Activated CD4-positive, alpha-beta T cell treated with anti-CD3 and anti-CD28 coated beads for 36 hours (primary cell): ENCODE measurements at places on chromosomes 3 and 15.

GRCh38 chr3:48619541-48620524 is 1.7 kb downstream of the TMEM89 start:
- no peak for DNase-seq

DNA sequence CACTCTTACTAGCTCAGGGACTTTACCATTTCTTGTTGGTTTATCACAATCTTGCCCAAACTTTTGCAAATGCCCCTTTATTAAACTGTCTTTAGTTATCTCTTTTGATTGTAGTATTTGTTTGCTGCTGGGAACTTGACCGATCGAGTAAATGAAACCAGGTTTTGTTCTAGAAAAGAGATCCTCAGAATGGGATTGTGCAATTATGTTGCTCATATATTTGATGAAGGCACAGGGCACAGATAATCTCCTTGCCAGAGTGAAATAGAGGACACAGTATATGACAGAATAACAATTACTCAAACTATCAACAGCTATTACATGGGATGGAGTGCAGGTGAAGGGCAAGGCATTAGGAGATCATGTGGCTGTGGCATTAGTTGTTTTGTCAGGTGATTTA is 216.6 kb upstream of the RASGRP1 start:
- no peak for DNase-seq

DNA sequence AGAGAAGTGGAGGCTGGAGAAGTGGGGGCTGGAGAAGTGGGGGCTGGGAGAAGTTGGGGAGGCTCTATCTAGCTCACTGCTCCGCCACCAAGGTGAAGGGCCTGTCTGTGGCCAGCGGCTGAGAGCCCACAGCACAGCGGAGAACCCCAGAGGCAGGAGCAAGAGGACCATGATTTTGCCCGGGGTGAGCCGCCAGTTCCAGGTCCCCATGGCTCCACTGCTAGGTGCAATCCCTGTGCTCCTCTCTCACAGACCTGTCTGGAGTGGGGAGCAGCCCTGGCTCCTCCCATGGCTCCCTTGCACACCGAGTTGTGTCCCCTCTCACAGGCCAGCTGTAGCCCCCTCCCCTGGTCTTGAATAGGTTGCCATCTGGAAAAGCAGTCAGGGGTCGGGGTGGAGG is 4.7 kb upstream of the NRROS start:
- no peak for DNase-seq

- DNase-seq: no peak
These were observed 125.1 kb upstream of the CTDSPL start for GRCh38 chr3:37736624-37737023.

DNA sequence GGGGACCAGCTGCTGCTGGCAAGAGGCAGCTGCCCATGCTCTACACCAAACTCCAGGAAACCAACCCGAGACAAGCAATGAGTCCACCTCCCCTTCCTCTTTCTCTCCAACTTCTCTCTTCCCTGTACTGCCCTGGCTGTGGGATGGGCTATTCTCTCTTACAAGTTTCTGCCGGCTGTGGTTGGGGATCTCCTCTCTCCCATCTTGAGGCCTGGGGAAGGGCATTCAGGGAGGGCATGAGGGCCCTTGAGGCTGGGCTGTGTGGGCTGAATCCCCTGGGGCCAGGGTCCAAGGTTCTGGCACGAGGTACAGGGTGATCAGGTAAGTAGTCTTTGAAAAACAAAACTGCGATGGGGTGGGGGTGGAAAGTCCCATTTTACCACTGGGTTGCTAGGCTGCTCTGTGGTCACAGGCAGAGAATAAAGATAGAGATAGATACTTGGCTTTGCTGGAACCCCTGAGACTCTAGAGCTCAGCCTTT is 32.3 kb upstream of the CTSH start:
- no peak for DNase-seq

DNA sequence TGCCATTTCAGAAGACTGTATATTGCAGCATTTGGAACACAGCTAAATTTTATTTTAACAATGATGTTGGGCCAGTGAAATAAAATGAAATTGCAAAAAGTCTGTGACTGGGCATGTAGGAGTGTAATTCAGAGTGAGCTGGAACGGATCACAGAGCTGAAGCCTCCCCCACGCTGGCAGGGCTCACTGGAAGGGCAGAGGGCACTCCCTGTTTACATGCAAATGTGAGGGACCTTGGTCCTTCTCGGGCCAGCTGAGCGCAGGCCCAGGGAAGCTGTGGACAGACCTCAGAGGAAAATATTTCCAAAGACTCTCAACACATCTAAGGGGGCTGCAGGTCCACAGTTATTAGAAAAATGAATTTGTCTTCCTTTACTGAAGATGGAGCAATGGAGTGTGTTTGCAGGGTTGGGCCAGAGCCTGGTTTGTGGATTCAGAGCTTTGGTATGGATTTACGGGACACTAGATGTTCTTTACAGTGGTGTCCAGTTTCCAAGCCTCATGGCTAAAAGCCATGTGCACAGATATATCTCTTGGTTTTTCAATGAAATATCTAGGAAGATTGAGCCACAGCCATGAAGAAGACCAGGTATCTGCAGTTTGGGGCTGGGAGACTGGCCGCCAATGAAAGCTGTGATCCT is 32.0 kb downstream of the TRPM1 start:
- no peak for DNase-seq

DNA sequence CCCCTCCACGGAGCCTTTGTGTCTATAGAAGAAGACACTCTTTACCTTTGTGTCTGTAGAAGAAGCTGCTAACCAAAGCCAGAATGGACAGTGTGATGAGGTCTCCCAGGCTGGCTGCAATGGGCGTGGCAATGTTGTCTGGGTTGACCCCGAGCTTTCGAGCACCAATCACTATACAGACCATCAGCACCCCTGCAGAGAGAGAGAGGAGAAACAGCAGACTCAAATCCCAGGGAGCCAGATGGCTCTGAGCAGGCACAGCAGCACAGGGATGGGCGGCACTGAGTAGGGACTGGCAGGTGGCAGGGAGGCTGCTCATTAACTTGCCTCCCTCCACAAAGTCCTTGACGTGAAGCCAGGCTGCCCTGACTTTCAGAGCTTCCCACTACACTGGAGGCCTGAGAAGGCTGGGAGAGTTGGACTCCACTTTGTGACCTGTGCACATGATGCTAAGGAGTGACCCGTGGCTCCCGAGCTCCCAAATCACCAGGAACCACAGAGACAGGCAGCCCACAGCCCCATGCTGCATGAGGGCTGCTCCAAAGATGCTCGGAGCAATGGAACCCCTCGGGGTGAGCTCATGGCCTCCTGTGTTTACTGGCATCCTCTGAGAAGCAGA is 53.9 kb downstream of the ROPN1B start:
- no peak for DNase-seq

- no peak for DNase-seq
These were observed 268.7 kb downstream of the TBC1D5 start for GRCh38 chr3:17473761-17474160.

DNA sequence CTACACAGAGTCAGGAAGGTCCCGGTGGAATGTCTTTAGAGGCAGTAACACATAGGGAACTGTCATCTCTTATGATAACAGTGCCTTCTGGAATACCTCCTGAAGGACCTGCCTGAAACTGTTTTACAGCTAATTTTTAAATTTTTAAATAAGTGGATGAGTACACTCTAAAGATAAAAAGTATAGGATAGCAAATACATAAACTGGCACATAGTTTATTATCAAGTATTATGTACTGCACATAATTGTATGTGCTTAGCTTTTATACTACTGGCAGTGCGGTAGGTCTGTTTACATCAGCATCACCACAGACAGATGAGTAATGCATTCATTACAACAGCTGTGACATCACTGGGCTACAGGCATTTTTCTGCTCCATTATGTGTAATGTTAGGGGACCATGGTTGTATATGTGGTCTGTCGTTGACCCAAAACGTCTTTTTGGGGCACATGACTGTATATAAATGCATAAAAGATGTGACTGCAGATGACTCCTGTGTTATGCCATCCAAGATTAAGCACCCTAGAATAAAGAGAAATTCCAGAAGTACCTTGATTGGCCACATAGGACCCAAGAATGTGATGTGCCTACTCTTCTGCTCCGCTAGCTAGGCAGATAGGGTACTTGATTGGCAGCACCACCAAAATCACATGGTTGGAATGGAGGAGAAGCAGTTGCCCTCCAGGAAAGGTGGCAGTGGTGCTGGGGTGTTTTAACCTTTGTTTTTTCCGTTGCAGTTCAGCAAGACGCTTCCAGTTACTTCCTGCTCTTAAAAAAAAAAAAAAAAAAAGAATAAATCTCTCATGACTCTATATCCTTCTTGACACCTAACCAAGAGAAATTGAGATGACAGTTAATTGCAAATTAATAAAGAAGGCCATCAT is 3.3 kb downstream of the VPS8 start:
- DNase-seq: peak; percentile 41

DNA sequence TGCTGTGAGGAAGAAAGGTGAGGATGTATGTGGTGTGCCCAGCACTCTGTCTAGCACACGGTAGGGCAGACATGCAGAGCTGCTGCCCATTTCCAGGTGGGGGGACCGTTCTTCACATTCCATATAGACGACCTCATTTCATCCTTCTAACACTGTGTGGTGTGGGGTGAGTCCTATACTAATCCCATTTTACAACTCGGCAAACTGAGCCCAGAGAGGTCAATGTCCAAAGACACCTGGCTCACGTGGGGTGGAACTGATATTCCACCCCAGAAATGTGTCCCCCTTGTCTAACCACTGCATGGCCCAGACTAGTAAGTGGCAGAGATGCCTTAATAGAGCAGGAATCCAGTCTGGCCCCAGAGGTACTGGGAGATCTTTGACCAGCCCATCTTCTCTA is 119.2 kb downstream of the FBLN2 start:
- no peak for DNase-seq

DNA sequence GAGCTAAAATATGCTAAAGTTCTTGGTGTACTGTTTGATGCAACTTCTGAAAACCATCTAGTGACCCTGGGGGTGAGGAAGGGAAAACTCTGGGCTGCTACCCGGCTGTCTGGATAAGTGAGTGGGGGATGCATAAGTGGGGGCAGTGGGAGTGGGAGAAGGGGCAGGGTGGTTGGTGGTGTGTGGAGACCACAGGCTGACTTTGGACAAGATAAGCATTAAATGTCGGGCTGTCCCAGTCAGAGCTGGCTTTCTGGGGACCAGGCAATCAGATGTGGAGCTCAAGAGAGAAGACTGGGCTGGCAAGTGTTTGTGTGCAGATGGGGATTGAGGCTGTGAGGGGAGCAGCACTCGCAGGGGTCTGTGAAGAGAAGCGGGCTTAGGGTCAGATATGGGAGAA is 11.0 kb upstream of the XIRP1 start:
- DNase-seq: no peak

- peak; percentile 17 for DNase-seq
These were observed 13.6 kb upstream of the GATM start for GRCh38 chr15:45391746-45392583.

GRCh38 chr3:62604298-62604697 is 230.9 kb upstream of the FEZF2 start:
- no peak for DNase-seq

DNA sequence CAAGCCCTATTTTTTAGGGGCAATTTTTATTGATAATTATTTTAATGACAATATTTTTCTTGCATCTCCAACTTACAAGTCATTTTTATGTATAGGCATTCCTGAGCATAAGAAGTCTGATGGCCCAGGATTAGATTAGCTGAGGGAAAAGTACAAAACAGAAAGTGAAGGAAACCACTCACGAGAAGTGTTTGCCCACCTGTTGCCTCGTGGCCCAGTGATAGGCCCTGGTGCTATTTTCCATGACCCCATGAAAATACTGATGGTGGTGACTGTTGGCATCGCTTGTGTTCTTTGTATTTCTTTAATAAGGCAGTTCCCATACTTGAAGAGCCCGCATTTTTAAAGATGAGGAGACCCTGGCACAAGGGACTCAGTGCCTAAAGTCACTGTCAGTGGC is 7.9 kb upstream of the LMCD1 start:
- no peak for DNase-seq

- DNase-seq: no peak
These were observed 75.9 kb upstream of the RASGRF1 start for GRCh38 chr15:79166311-79166955.

GRCh38 chr3:190073264-190074008 is 47.3 kb downstream of the P3H2 start:
- no peak for DNase-seq

DNA sequence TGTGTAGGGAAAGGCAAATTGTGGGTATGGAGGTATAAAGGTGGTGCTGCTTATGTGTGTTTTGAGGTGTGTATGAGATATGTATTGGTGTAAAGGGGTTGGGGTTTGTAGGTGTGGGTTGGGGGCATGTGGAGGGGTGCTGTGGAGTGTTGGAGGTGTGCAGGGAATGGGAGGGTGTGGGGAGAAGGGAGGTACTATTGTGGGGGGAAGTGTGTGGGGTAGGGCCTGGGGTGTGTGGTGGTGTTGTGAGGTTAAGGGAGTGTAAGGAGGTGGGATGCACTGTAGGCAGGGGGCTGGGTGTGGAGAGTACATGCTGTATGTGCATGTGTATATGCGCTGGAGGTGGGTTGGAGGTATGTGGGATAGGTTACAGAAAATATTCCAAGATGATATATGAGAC is 15.7 kb downstream of the CCDC12 start:
- no peak for DNase-seq

GRCh38 chr3:177337541-177338331 is 140.5 kb upstream of the TBL1XR1 start:
- DNase-seq: peak; percentile 89

GRCh38 chr3:151879679-151880415 is 6.4 kb downstream of the SUCNR1 start:
- no peak for DNase-seq

GRCh38 chr3:127760361-127760760 is 62.0 kb downstream of the MGLL start:
- DNase-seq: no peak

GRCh38 chr3:134332344-134332743 is 41.9 kb downstream of the AMOTL2 start:
- DNase-seq: no peak

GRCh38 chr3:79230266-79230665 is 537.5 kb downstream of the ROBO1 start:
- no peak for DNase-seq

DNA sequence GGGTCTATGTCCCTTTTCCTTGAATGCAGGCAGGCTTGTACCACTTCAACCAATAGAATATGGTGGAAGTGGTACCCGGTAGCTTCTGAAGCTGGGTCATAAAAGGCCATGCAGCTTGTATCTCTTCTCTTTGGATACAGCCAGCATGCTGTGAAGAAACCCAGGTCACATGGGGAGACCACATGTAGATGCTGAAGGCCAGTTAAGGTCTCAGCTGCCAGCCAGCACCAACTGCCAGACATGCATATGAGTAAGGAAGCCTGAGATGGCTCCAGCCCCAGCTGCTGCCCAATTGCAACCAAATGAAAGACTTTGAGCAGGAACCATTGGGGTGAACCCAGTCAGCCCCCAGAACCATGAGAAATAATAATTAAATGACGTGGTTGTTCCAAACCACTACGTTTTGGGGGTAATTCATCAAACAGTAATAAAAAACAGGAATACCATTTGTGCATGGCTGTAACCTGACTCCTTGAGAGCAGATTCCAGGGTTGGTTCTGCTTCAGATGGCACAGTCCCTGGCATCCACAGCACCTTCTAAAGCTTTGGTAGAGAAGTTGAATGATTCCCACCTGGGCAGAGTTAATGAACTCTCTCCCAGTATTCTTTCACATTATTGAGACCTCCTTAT is 3.8 kb downstream of the RBP2 start:
- DNase-seq: no peak

- DNase-seq: no peak
These were observed 634 bp downstream of the FBXL22 start for GRCh38 chr15:63597821-63598220.

GRCh38 chr15:98881526-98882520 is 125.8 kb downstream of the PGPEP1L start:
- peak; percentile 16 for DNase-seq
